ENCODE measurements at places on chromosomes 12 and 14.

DNA sequence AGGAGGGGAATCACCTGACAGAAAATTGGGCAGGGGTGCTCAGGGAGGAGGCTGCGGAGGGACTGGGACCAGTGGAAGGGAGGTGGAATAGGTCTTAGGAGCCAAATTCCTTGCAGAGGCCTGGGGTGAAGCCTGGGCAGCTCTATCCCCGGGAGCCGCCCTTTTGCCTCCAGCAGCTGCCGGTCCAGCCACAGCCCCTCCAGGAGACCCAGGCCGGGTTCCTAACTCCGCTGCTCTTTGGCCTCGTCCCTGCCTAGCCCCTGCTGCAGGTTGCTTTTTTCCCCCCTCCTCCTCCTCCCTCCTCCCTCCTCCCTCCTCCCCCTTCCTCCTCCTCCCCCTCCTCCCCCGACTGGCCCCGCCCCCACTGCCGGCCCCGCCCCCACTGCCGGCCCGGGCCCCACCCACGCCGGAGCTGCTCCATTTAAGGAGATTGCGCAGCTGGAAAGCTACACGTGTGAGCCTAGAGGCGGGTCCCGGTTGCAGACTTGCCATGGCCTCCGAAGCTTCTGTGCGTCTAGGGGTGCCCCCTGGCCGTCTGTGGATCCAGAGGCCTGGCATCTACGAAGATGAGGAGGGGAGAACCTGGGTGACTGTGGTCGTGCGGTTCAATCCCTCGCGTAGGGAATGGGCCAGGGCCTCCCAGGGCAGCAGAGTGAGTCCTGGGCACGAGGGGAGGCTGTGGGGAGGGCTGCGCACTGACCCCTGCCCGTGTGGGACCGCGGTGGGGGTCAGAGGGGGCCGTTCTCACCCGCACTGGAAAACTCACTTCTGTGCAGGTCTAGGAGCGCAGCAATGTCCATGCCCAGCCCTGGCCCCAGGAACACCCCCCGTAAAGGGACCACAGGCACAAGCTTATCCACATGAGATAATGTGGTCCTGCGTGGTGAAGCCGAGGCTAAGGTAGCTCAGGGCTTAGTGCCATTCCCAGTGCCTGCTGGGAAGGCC lies at the start of gene TCL1B:
Gene TCL1B (plus strand): TSS at position 449 of the 945 bp plus-strand sequence. CDS start 42 bp downstream, at position 491.
- DNase-seq = no peak

DNA sequence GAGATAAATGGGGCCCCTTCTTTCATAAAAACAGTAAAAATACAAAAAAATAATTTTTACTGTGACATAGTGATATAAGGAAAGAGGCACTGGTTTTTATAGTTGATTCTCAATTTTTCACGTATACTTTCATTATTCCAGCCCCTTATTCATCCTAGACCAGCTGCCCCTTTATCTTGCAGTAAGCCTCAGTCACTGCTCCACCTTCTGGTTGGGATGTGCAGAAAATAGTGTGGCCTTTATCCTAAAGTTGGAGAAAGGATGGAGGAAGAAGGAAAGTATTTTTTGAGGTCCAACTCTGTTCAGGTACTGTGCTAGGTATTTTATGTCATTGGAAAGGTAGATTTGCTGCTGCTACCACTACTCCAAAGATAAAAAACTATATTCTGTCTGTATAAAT lies 172.7 kb downstream of the ANO6 start:
- no peak for DNase-seq

- DNase-seq = no peak
These were observed 5.4 kb downstream of the PSMD9 start for GRCh38 chr12:121893961-121894460.

DNA sequence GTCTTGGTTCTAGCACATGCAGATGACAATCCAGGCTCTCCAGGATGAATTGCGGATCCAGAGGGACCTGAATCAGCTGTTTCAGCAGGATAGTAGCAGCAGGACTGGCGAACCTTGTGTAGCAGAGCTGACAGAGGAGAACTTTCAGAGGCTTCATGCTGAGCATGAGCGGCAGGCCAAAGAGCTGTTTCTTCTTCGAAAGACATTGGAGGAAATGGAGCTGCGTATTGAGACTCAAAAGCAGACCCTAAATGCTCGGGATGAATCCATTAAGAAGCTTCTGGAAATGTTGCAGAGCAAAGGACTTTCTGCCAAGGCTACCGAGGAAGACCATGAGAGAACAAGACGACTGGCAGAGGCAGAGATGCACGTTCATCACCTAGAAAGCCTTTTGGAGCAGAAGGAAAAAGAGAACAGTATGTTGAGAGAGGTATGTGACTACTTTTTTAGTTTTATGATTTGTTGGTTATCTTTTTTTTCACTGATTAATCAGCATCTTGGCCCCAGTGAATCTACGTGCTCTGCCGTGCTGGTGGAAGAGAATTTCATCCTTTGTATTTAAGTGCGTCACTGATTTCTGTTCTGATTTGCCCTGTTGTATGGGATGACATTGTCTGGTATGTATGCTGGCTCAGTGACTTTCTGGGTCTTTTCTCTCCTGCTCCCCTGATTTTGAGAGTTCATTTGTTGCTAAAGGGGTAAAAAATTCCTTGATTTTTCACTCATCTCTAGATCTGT lies 92.3 kb downstream of the ERC1 start:
- DNase-seq = no peak

- no peak for DNase-seq
These were observed 47.7 kb downstream of the ELK3 start for GRCh38 chr12:96241846-96242256.

- DNase-seq = peak; percentile 68
These were observed 414 bp downstream of the UNC79 start for GRCh38 chr14:93431036-93431670.

- DNase-seq = no peak
These were observed 47.1 kb downstream of the GIT2 start for GRCh38 chr12:109949089-109949488.
